Activated T-helper 1 cell treated with anti-CD3 and anti-CD28 coated beads, Interleukin-12 subunit alpha, Interleukin-12 subunit beta, Interleukin-2, Interleukin-4 antibody, amounts not matched to agents 30 ng/mL and 10 ng/mL and 1 ng/mL, durations not matched to agents 14 hours and 24 hours and 36 hours (primary cell): ENCODE measurements at places on chromosomes 7 and 10. TPM values are rescaled to one million over a fixed set of nuclear protein-coding genes. Genes with fewer than 3 reads are reported as not detected.

- no peak for DNase-seq
- peaks cover 16% of the 10 kb centered on the region for H3K4me1 ChIP-seq
- H3K27me3 ChIP-seq, result peaks cover 3% of the 10 kb centered on the region
Observed at GRCh38 chr7:129947049-129947448, 5.7 kb downstream of the UBE2H start.

DNA sequence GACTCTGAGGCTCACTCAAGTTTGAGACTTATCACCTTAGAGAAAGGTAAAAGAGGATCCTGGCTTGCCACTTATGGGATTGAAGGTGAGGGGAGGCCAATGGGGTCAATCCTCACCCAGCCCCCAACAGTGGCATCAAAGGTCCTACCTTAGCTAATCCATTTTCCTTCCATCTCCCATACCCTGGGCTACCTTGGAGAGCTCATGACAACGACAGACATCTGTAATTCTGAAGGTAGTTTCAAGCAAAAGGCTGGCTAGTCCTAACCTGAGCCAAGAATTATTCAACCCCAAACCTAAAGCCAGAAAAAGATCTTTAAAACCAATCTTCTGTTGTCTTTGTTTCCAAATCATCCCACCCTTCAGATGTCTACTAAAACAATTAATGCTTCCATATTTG is 179.2 kb upstream of the GHITM start:
- no peaks in the 10 kb centered on the region for H3K4me1 ChIP-seq
- H3K27me3 ChIP-seq, result no peaks in the 10 kb centered on the region
- H3K4me3 ChIP-seq, result no peak overlapping the region
- no peaks in the 10 kb centered on the region for H3K36me3 ChIP-seq
- no peak overlapping the region for H3K27ac ChIP-seq

The ERVW-1 gene
- total RNA-seq, result not detected in 2 replicates

The SFXN3 gene
- 34.8 and 39.0 TPM in 2 replicates for total RNA-seq

The ANKRD30A gene
- total RNA-seq, result not detected in 2 replicates

The NUTM2E gene
- total RNA-seq, result 0.29 TPM in 1 of 2 replicates, not detected in the other

The PRLHR gene
- not detected in 2 replicates for total RNA-seq
